ENCODE measurements at places on chromosomes 11 and 22.

DNA sequence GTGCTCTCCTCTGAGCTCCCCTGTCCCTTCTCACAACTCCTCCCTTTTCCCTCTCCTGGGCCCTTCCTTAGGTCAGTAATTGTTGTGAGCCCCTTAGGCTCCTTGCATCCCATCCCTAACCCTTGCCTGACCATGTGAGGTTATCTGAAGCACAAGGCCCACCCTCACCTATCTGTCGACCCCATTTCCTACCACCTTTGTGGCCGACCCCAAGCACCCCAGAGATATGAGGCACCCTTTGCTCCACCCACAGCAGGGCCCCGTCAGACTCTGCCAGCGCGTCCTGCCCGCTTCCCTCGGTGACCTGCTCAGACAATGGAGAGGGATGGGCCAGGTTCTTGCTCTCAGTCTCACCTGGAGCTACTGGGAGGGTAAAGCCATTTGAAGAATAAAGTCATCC is 1.3 kb downstream of the GNG3 start:
- DNase-seq = peak; percentile 52

DNA sequence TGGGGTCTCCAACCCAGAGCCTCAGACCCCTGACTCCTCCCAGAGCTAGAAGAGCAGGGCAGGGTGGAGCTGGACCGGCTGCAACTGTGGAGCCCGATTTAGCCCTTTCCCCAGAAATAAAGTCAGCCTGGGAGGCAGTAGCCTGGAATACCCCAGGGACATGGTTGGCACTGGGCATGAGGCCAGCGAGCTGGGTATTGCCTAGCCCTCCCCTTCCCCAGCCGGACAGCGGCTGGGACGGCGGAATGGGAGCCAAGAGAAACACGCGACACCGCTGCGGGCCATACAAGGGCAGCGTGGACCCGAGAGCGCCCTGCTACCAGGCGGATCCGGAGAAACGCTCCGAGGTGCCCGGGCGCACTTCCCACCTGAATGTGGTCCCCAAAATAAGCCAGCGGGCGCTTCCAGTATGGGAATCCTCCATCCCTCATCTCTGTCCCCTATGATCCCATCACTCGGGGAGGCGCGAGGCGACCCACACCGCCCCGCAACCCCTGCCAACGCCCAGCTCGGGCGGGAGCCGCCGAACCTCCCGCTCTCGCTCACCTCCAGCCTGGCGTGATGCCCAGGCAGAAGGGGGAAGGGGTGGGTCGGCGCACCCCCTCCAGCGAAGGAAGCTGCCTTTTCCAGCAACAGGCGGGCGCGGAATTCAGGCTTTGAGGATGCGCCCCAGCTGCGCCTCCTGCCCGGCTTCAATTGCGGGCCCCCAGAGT is 758 bp downstream of the MCAM start:
- DNase-seq = no peak

- no peak for DNase-seq
Measured at GRCh38 chr11:73186294-73186850, 31.7 kb upstream of the P2RY2 start.

DNA sequence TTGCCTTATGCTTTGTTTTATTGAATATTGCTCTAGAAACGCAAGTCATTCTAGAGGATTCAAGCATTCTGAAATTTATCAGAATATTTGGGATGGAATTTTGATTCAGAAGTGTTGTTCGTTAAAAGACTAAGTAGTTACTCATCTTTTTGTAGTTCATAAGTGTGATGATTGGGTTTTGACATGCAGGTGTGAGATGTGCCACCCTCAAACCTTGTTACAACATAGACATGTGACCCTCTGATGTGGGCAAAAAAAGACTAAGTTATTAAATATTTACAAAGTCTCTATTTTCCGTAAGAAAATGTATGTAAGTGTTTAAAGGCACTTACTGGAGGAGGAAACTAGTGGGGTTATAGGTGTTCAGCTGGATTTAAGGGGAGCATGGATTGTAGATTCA is 8.9 kb downstream of the YWHAH start:
- no peak for DNase-seq

DNA sequence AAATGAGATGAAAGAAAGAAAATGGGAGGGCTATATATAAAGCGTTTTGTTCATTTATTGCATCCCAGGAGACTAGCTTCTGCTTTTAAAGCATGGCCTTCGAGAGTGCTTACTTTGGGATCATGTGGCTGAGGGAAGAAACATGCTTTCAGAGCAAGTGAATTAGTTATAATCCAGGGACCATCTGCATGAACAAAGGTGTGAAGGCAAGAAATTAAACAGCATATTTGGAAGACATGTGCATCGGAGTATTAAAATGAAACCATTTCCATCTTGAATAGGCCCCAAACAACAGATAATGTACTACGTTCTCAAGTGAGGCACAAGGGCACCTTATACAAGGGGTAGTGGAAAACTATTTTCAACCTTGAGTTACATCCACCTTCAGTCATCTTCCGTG is 51.4 kb downstream of the ZBTB44 start:
- no peak for DNase-seq

Measured in activated CD4-positive, CD25-positive, alpha-beta regulatory T cell treated with anti-CD3 and anti-CD28 coated beads, Interleukin-2, amount 50 U/mL, for 72 hours (primary cell).